ENCODE measurements at places on chromosomes 1 and 21. TPM values are rescaled to one million over a fixed set of nuclear protein-coding genes. Genes with fewer than 3 reads are reported as not detected.

- H3K27ac ChIP-seq = no peak overlapping the region
- H3K4me1 ChIP-seq = no peaks in the 10 kb centered on the region
- no peak for DNase-seq
- H3K4me3 ChIP-seq = no peak overlapping the region
- H3K36me3 ChIP-seq = no peaks in the 10 kb centered on the region
Measured at GRCh38 chr1:212055333-212055732, 19.8 kb downstream of the DTL start.

GRCh38 chr1:8782001-8782620 lies 35.3 kb downstream of the RERE start:
- H3K4me3 ChIP-seq = no peak overlapping the region
- no peak for DNase-seq
- H3K4me1 ChIP-seq = no peaks in the 10 kb centered on the region
- no peaks in the 10 kb centered on the region for H3K27me3 ChIP-seq

DNA sequence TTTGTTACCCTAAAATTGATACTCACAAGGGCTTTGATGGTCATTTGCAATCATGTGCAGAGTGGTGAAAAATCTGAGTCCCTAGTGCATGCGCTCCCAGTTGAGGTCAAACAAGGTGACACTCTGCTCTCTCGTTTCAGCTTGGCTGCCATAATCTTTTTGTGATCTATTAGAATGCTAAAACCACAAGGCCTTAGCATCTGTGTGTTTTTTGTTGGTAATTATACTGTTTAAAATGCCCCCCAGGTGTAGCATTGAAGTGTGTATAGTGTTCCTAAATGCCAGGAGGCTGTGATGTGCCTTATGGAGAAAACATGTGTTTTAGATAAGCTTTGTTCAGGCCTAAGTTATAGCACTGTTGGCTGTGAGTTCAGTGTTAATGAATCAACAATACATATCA lies 89.3 kb downstream of the PLD5 start:
- H3K36me3 ChIP-seq = no peaks in the 10 kb centered on the region
- no peak overlapping the region for H3K27ac ChIP-seq
- H3K4me1 ChIP-seq = no peaks in the 10 kb centered on the region
- no peak for DNase-seq
- H3K4me3 ChIP-seq = no peak overlapping the region

DNA sequence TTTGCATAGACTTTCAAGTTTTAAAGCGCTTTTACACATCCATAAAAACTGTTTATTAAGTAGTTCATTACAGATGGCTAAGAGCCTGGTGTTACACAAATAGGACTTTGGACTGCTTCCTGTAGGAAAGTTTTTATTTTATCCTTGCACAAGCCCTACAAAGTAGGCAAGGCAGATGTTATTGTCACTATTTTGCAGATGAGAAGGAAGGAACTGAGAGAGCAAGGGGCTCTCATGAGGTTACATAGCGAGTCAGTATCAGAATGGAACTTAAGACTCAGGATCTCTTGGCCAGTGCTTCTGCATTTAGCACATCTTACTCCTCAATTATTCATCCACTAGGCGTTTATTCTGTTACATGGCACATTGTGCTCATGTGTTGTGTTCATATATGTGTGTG lies 2.6 kb upstream of the MAPKAPK2 start:
- H3K36me3 ChIP-seq = no peaks in the 10 kb centered on the region
- no peak for DNase-seq
- H3K4me1 ChIP-seq = no peaks in the 10 kb centered on the region
- H3K4me3 ChIP-seq = no peak overlapping the region
- no peaks in the 10 kb centered on the region for H3K27me3 ChIP-seq
- H3K27ac ChIP-seq = no peak overlapping the region

DNA sequence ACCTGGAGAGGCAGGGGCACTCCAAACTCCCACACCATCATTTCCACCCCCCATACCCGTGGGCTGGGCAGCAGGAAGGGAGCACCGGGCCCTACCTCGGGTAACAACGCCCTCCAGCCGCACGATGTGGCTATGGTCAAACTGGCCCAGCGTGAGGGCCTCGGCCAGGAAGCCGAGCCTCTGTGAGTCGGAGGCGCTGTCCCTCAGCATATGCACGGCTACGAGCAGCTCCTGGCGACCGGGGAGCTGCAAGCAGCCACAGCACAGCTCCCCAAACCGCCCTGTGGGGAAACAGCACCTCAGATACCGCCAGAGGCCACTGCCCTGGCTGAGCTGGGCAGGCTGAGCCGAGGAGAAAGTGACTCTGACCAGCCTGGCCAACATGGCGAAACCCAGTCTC lies 29.2 kb downstream of the CDCA8 start:
- H3K27me3 ChIP-seq = no peaks in the 10 kb centered on the region
- no peak overlapping the region for H3K4me3 ChIP-seq
- DNase-seq = no peak
- no peak overlapping the region for H3K27ac ChIP-seq
- no peaks in the 10 kb centered on the region for H3K36me3 ChIP-seq

Gene SLFNL1
- total RNA-seq = not detected

Gene RSPO1
- 6.3 TPM for total RNA-seq

Gene DMRTA2
- not detected for total RNA-seq

Gene ERG
- 6.3 TPM for total RNA-seq

Data from right atrium auricular region (tissue), 2 donors.